ENCODE measurements at places on chromosomes 13 and 19.
A peak's percentile ranks its signal among the peaks of the same experiment; 100 is the strongest.

- no peak for DNase-seq
Observed at GRCh38 chr13:26839682-26840081, 79.1 kb upstream of the GPR12 start.

GRCh38 chr13:75715601-75716523, 79.7 kb downstream of the LMO7 start:
- no peak for DNase-seq

DNA sequence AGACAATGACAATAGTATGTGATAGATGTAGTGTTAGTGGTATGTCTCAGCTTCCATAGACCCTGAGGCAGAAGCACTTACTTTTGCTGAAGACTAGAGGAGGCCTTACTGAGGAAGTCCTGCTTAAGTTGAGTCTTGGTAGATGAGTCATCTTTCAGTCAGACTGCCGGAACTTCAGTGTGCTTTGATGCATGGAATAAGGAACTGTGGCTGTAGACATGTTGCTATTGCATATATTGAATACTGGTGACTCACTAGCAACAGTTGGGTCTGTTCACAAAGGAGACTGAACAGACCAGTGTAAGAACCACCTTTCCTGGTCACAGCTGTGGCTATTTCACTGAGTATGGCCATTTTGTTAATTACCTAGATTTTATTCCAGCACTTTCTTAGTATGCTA, 1000.6 kb downstream of the OLFM4 start:
- DNase-seq, result no peak

GRCh38 chr13:29448174-29448573, 147.3 kb downstream of the SLC7A1 start:
- DNase-seq, result no peak

GRCh38 chr19:30968210-30968609, 381.0 kb downstream of the TSHZ3 start:
- DNase-seq, result no peak

DNA sequence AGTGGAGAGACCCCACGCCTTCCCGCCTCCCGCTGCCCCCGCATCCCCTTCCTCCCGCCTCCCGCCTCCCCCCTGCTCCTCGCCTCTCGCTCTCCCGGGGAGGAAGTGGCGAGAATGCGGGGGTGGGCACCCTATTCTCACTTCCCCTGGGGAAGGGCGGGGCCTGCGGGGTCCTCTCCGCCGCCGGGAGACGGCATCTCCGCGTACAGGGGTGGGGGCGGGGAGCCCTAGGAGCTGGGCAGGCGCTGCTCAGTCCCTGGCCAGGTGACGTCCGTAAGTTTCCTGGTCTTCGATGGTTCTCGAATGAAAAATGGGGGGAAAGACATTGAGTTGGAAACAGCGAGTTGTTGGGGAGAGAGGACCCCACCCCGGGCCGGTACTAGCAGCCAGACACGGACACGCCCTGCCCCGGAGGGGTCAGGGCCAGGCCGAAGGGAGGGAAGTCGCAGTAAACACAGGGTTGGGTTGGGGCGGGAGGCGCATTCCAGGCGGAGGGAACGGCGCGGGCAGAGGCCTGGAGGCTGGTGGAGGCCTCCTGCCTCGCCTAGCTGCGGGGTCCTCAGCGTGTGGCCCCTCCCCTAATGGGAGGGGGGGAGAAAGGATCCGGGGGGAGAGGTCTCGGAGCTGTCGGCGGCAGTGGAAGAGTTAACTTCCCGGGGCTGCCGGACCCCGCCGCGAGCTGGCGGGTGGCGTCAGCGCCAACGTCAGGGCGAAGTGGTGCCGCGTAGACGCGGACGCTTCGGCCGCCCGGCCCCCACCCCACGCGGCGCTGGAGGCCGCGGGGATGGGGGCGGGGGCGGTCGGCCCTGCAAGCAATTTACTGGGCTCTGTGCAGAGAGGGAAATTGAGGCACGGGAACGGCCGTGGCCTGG, 10.4 kb upstream of the JUND start:
- peak; percentile 81 for DNase-seq

DNA sequence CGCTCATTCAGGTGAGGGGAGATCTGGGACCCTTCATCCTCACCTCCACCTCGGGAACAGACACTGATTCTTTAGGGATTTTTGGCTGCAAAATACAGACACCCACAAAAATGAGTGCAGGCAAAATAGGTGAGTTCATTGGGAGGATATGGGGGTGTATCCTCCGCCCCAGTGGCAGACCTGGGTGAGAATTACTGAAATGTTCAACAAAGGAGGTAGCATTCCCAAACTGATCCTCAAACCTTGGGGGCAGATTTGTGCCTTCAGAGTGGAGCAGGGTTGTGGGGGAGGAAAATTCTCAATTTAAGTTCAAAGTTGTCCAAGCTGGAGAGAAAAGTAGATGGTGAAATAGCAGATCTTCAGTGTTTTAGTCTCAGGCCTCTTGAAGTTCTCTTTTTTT, 31.3 kb upstream of the SIN3B start:
- no peak for DNase-seq

DNA sequence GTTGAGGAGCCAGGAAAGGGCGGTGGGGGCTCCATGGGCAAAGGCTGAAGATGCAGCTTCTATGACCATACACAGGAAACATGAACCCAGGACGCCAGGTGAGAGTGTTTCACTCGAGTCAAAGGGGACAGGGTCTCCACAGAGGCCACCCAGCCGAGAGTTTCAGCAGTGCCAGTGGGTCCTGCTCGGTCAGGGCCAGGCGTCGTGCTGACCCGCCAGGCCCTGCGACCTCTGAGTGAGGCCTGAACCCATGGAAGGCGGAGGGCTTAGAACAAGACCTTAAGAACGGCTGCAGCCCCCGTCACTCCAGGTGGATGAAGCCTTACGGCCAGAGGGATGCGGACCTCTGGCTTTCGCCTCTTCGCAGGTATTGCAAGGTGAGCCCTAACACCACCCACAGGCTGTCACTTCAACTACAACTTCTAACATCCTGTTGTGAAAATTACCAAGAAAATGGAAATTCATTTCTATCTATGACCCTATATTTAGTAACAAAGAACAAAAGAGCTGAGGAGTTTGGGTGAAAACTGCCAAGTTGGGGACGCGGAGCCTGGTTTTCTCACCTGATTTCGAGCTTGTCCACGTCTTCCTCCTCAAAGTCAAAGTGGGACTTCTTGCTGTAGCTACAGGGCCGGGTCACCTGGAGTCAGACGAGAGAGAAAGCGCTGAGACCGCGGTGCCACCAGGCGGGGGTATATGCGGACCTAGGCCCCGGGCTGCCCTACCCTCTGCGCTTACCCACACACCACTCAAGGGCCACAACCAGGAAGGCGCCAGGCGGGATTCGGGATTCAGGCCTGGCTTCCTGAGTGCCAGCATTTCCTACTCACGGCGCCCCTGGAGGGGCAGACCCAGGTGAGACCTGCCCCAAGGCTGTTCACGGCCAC, 50.1 kb upstream of the C13orf46 start:
- no peak for DNase-seq

DNA sequence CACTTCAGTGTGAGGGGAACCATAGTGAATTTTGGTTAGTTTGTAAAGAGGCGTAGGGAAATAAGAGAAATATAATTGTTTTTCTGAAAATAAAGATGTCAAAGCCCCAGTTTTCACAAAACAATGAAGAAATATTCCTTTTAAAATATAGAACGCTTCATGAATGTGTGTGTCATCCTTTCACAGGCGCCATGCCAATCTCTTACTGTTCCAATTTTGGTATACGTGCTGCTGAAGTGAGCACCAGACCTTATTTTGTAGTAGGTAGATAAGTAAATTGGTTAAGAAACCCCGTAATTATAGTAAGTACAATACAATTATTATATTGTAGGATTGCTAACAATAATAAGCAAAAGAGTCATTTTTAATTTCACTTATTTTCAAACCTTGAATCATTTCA, 43.3 kb downstream of the NAA16 start:
- DNase-seq, result no peak

DNA sequence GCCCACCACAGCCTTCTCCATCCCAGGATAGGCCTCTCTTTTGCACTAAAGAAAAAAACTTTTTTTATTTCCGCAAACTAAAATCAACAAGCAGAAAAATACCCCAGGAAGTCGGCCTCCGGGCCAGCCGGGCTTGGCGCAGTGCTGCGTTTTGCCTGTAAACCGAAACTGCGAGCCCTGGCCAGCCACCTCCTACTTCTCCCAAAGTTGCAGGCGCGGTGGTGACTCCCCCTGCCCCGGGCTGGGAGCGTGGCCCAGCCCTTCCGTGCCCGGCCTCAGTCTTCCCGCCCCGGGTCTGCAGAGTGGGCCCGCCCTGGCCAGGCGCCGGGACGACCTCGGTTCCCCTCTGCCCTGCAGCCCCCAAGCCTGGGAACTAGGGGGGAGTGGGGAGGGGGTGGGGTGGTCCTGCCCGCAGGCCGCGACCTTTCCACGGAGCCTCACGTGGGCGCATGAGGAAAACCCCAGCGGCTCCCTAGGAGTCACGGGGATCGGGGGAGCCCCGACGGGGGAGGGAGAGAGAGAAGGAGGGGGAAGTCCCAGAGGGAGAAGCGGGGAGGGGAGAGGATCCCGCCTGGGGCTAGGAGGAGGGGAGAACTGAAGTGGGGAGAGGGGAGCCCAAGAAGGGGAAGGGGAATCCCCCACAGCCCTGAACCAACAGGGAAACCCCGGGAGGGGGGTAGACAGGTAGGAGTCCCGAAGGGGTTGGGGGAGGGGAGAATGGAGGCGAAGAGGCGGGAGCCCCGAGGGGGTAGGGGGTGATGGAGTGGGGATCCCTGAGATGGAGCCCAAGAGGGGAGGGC, 3.0 kb downstream of the GADD45B start:
- peak; percentile 88 for DNase-seq
